Cortex of kidney (tissue), 1 donor: ENCODE measurements at places on chromosomes 7 and 10.

DNA sequence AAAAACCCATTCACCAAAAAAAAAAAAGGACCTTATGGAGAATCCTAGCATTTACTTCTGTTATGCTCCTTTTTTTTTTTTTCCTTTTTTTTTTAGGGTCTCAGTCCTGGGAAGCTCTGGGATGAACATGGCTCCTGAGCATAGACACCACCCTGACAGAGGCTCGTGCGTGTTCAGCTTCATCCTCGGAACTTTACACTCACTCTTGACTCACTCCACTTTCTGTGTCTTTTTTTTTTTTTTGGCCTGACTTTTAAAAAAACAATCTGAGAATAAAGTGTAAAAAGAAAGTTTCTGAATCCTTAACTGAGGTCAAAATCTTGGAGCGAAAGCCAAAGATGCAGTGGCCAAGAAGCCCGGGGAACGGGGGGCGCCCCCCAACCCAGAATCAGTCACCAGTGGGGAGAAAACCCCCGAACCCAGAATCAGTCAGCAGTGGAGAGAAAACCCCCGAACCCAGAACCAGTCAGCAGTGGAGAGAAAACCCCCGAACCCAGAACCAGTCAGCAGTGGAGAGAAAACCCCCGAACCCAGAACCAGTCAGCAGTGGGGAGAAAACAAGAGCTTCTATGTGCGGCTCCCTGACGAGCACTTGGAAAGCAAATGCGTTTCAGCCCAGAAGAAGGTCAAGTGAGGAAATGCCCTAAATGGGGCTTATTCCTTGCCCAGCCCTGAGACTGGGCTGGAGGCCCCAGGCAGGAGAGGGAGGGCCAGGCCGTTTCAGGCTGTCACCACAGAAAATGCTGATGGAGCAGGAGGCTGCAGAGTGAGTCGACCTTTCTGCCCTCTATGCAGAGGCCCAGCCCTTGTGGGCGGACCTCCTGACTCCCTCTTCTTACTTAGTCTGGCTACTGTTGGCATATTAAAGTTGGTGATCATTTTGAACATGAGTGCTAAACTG lies 19.0 kb upstream of the PFKP start:
- DNase-seq = no peak

DNA sequence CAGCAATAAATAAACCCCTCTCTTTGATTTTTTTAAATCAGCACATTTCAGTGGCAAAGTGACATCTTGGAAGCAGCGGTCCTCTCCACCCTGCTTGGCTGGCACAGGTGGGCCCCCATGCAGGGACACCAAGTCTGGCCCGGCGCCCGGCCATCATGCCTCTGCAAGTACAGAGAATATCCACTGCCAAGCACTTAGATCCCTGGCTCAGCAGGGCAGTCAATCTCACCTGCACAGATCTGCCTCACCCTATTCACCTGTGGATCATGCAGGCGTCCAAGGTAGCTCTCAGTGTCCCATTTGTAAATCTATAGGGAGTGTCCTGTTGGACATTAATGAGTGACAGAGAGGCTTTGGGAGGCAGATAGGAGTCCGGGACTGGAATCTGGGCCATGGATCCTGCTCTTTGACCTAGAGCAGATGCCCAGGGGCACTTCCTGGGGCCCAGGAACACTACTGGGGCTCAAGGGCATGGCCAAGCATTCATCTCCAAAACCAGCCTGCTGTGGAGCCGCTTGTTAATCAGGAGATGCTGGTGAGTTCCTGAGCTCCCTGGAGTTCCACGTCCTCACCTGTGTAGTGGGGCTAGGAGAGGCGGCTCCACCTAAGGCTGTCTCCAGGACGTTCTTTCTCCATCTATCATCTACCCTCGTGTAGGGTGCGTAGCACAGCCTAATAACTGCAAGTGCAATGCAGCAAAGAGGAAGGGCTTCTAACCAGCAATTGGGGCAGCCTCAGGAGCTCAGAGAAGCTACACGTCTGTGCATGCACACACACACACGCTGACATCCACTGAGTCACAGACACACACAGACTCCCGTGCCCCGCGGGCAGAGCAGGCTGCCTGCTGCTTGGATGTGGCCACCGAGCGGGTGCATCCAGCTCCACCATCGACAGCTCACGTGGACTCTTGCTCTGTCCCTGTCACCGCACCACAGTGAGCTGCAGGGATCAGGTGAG lies 123.6 kb downstream of the OAT start:
- DNase-seq = no peak

GRCh38 chr7:112449353-112449752 lies 907 bp upstream of the IFRD1 start:
- DNase-seq = no peak

- no peak for DNase-seq
These were observed 872 bp downstream of the FAM131B start for GRCh38 chr7:143361552-143362130.

DNA sequence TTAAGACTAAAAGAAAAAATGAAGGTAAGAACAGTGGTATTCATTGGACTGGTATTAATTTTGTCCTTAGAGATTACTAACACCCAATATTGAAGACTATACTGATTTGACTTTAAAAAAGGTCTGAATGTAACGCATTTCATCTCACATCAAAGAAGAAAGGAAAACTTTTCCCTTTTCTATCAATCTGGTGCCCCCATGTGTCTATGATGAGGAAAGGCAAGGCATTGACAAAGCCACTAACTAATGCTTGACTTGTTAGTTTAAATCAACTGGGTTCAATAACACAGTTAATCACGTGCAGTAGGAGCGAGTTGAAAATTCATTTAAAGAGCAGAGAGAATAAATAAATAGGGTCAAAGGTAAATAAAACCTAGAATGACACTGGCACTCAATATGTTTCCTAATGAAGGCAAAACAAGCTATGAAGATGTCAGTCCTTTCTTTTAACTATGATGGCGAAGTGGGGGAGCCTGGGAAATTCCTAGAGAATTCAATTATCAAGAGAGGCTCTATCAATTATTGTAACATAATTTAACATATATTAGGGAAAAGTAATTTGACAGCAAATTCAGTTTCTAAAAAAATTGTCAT lies 180.9 kb downstream of the ANK3 start:
- DNase-seq = no peak

- no peak for DNase-seq
These were observed 23.3 kb upstream of the DYNC1I1 start for GRCh38 chr7:95749044-95749443.

- no peak for DNase-seq
These were observed 61.1 kb upstream of the CCDC71L start for GRCh38 chr7:106721816-106722785.

DNA sequence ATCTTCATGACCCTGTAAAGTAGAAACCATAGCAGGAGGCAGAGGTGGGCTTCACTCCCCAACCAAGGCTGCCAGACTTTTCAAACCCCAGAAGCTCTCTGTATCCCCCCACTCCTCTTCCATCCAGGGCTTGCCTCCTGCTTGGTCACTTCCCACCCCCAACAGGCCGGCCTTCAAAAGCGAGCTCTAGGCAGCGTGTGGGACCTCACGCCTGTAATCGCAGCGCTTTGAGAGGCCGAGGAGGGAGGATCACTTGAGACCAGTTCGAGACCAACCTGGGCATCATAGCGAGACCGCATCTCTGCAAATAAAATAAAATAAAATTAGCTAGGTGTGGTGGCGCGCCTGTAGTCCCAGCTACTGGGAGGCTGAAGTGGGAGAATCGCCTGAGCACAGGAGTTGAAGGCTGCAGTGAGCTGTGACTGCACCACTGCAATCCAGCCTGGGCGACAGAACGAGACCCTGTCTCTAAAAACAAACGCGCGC lies 743 bp upstream of the POR start:
- no peak for DNase-seq

DNA sequence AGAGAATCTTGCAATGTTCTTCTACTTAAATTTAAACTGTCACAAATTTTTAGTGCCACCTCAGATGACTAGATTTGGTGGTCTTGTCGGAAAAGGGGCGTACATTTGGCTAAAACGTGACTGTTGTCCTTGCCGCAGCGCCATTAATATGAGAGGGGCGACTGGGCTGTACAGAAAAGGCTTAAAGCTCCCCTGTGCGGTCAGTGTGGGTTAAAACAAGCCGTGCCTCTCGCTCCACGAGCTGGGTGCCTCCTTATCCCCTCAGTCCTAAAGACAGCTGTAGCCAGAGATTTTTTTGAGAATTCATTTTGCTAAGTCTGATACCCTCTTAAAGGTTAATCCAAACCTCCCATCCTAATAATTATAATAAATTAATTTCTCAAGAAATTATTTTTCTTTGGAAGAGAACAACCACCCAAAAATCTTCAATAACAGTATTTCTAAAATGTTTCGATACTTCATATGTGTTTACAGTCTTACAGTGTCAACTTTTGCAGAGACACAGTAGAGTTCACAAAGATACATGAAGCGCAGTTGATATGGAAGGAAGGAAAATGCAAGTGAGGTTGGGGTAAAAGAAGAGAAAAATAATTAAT lies 68.6 kb downstream of the C7orf25 start:
- no peak for DNase-seq

DNA sequence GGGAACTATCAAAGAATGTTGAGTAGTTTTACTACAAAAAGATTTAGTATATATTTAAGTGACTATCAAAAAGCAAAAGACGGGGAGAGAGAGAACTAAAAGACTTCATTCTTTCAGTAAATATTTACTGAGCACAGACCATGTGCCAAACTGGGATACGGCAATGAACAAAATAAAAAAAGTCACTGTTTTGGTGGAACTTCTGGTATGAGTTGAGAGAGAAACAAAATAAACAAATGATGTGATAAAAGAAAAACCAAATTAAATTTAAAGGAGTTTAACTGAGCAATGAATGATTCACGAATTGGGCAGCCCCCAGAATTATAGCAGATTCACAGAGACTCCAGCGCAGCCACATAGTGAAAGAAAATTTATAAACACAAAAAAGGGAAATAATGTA lies 17.8 kb upstream of the AKAP9 start:
- DNase-seq = no peak
